ENCODE measurements at places on chromosomes 2 and 18.

- no peak for DNase-seq
Observed at GRCh38 chr2:167851876-167852275, 395.5 kb downstream of the STK39 start.

- DNase-seq = no peak
Observed at GRCh38 chr2:56102866-56103265, 80.9 kb upstream of the CCDC85A start.

GRCh38 chr2:220509096-220509757 lies 881.8 kb downstream of the SLC4A3 start:
- no peak for DNase-seq

GRCh38 chr2:221145396-221145795 lies 426.7 kb downstream of the EPHA4 start:
- no peak for DNase-seq

GRCh38 chr2:207390302-207391095 lies 139.3 kb upstream of the CREB1 start:
- DNase-seq = no peak

- no peak for DNase-seq
Observed at GRCh38 chr2:43095533-43096295, 130.7 kb downstream of the ZFP36L2 start.

DNA sequence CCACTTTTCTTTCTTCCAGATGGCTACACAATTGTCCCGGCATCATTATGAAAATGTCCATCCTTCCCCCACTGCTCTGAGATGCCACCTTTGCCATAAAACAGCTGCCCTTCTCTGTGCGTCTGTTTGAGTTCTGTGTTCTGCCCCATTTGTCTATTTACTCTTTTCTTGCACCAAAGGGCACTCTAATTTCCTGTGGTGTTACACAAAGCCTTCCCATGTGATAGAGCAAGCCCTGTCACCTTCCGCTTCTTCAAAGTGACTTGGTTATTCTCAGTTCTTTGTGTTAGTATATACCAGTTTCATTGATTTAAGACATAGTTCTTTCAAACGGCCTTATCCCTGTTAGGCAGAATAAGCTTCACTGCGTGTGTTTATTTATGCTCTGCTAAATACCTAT lies 84.1 kb downstream of the FBXO15 start:
- DNase-seq = no peak

- DNase-seq = no peak
Observed at GRCh38 chr2:119232666-119232993, 9.0 kb downstream of the STEAP3 start.

- no peak for DNase-seq
Observed at GRCh38 chr18:48470484-48471180, 61.4 kb upstream of the ZBTB7C start.

DNA sequence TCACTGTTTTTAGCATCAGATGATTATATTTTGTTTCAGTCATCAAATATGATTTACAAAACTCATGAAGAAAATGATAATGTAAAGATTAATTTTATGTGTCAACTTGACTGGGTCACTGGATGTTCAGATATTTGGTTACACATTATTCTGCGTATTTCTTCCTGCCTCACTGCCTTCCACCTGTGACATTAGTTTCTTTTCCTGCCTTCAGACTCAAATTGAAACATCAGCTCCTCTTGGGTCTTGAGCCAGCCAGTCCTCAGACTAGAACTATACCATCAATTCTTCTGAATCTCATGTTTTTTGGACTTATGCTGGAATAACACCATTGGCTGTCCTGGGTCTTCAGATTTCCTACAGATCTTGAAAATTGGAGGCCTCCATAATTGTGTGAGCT lies 96.7 kb downstream of the ZNF385B start:
- DNase-seq = no peak

DNA sequence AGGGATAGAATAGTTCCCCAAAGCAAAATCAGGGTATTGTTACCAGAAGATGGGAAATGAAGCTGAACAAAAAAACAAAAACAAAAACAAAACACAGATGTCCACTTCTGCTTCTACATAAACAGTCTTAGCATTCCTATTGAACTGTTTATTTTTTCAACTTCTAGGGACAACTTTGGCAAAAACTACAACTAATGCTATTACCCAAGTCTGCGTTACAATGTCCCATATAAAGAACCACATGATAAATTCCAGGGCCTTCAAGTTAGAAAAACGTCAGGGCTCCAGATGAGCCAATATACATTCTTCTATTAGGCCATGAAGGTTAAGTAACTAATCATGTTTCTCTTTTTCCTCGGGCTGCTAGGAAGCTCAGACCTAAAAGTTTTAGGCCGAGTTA lies 16.9 kb downstream of the PID1 start:
- DNase-seq = no peak

DNA sequence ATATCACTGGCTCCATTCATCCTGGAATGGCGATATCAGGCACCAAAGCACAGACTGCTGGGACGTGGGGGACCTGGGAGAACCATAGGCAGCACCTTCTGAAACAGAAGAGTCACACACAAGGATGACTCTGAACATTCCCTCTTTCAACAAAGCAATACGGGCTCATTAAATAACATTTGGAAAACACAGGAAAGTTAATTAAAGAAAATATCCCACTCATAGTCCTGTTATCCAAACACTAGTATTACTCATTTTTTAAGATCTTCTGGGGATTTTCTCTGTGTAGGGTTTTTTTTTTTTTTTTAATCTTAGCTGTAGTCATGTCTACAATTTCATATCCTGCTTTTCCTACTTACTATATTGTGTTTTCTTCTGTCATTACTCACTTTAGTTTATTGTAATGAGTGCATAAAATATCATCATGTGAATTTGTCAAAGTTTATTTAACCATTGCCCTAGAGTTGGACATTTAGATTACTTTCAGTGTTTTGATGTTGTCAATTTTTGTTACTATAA lies 70.0 kb upstream of the SP3 start:
- DNase-seq = no peak

DNA sequence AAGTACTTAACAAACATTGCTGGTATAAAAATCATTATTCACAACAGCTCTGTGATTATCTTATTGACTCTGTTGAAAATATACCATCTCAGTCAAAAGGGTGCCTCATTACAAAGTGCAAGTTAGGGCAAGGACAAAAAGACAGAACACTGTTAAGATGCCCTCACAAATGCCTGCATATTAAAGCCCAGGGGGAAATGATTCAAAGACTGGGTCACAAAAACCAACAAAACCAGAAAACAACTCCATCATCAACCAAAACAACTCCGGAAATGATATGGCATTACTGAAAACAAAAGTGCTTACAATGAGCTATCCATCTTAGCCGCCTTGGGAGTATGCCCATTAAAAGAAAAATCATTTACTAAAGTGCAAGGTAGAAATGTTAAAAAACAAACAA lies 9.9 kb downstream of the PLA2R1 start:
- DNase-seq = no peak

- no peak for DNase-seq
Observed at GRCh38 chr2:119389615-119390306, 23.0 kb downstream of the DBI start.

GRCh38 chr2:9950521-9951271 lies 797 bp upstream of the GRHL1 start:
- no peak for DNase-seq

DNA sequence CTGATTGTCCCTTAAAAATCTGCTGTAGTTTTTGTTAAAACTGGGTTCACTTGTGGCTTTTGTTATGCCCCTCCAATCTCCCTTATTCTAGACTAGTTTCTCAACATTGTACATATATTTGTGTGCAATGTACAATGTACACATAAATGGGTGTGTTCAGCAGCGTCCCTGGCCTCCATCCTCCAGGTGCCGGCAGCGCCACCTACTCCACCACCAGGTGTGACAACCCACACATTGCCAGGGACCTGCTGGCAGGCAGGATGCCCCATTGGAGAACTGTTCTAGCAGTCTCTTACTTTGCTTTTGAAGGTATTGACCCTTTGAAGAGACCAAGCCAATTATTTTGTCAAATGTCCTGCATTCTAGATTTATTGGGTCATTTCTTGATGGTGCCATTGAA lies 75.4 kb downstream of the SH3RF3 start:
- DNase-seq = no peak

DNA sequence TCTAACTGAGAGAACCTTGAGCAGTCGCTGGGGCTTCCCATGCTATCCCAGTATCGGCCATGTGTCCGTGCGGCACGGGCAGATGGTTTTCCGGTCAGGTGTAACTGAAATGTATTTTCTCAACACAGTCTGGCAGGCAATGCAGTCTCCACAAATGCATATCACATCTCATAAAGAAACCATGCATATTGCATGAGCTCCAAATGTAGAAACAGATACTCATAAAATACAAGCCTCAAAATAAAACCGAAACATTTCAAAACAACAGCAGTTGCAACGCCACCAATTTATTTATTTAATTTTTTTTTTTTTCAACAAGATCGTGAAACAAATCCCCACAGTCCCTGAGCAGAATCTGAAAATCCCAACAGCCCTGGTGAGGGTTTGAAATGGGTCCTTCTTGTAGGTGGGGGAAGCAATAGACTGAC lies 299.4 kb downstream of the LPIN1 start:
- DNase-seq = no peak

- no peak for DNase-seq
Observed at GRCh38 chr2:138521821-138522220, 20.3 kb downstream of the SPOPL start.

- no peak for DNase-seq
Observed at GRCh38 chr2:11128243-11128951, 26.9 kb upstream of the SLC66A3 start.

DNA sequence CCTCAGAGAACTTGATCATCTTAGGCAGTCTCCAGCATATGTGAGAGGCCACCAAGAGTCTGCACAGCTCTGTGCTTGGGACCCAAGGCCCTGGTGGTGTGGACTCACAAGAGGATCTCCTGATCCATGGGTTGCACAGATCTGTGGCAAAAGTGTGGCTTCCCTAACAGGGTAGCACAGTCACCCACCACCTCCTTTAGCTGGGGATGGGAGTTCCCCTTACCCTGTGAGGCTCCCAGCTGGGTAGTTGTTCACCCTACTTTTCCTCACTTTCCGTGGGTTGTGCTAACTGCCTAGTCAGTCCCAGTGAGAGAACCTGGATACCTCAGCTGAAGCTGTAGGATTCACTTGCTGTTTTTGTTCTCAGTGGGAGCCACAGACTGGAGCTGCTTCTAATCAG lies 123.7 kb downstream of the FTCDNL1 start:
- no peak for DNase-seq

GRCh38 chr2:95388091-95388692 lies 14.3 kb upstream of the FAHD2A start:
- no peak for DNase-seq

DNA sequence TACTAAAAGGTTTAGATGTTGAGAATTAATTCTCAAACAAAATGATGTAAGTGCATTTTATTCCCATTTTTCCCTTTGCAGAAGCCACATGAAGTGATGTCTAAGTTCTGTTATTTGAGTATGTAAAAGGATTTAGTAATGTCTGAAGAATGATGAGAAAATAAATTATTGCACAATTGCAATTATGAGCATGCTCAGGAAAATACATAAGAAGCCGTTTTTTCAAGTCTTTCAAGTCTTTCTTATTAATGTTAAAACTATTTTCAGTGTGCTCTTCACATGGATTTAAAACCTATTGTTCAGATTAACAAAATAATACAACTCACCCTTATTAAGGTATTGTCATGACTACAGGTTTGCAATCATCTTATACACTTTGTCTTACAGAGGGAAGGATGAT lies 331.4 kb upstream of the NETO1 start:
- DNase-seq = no peak

DNA sequence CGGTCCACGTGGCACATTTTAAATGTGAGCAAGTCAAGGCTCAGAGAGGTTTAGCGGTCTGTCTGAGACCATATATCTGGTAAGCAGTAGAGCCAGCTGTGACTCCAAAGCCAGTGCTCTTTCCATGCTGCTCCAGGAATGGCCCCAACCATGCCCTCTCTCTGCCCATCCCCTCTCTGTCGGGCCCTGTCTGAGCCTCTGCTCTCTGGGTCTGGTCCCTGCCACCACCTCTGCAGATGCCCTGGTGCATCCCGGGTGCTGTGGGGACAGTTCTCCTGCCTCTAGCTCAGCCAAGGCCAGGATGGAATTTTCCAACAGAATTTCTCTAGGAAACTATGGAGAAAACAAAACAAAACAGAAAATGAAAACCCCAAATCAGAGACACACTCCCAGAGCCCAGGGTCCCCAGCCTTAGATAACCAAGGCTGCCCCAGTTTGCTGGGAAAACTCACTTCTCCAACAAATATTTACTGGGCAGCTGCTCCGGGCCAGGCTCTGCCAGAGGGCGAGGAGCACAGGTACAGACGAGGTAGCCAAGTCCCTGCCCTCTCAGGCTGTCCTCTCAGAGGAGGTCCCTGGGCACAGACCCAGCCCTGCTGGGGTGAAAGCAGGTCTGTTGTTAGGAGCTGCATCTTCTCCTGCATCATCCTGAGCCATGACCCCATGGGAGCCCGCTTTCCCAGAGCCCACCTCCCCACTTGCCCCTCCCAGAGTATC lies 9.2 kb downstream of the ADRA2B start:
- DNase-seq = no peak

- DNase-seq = no peak
Observed at GRCh38 chr18:42588786-42589185, 526.7 kb downstream of the RIT2 start.

GRCh38 chr2:241160318-241160717 lies 10.1 kb downstream of the PPP1R7 start:
- no peak for DNase-seq

- DNase-seq = no peak
Observed at GRCh38 chr2:225074919-225075681, 32.8 kb upstream of the DOCK10 start.

DNA sequence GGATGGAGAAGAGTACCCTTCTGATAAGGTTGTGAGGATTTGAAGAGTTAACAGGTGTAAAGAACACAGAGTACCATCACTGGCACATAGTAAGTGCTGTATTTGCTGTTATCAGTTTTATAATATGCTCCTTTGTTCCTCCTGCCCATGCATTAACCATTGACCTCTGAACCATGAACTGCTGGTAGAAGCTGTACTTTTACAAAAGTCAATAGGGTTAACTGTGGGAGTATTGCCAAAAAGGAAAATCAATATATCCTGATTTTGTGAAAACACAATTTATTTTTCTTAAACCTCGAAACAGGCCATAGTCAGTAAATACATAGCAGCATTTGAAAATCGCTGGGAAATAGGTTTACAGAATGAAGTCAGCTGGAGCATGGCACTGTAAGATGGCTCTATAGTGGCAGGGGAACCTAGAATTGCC lies 18.9 kb upstream of the ACAA2 start:
- no peak for DNase-seq

- DNase-seq = no peak
Observed at GRCh38 chr2:127577973-127578372, 42.5 kb downstream of the MYO7B start.

DNA sequence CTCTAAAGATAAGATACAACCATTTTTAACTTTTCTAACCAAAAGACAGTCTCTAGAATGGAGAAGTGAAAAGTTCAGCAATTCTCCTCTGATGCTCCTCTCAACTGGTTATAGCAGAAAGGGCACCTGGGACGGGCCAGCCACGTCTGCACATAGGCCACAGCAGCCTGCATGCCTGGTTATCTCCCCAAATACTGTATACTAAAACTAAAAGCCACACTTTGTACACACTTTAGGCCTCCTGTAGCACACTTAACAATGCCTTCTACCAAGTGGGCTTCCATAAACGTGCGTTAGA lies 179.1 kb downstream of the ANKRD44 start:
- DNase-seq = no peak
